WTC11 (cell line): ENCODE measurements at places on chromosomes 7 and 10. TPM values are rescaled to one million over a fixed set of nuclear protein-coding genes. Genes with fewer than 3 reads are reported as not detected.
A peak's percentile ranks its signal among the peaks of the same experiment; 100 is the strongest.

Gene HECW1
- total RNA-seq: 4.9 to 6.1 TPM (median 5.4 TPM) in 3 replicates

Gene PSD
- 10.2 to 12.5 TPM (median 10.4 TPM) in 3 replicates for total RNA-seq

Gene SNX10
- 10.8 to 13.3 TPM (median 12.5 TPM) in 3 replicates for total RNA-seq

Gene CTAGE4
- total RNA-seq: 18.3 to 23.3 TPM (median 20.9 TPM) in 3 replicates

Gene CALCR
- total RNA-seq: 0.81 to 1.3 TPM (median 1.2 TPM) in 3 replicates

Gene ADAM22
- total RNA-seq: 12.4 to 14.5 TPM (median 14.5 TPM) in 3 replicates

Gene ADCYAP1R1
- 8.7 to 9.9 TPM (median 9.8 TPM) in 3 replicates for total RNA-seq

Gene ZNF37A
- 4.4 to 8.8 TPM (median 6.4 TPM) in 3 replicates for total RNA-seq

Gene STEAP4
- 0.09 to 0.18 TPM (median 0.17 TPM) in 3 replicates for total RNA-seq

Gene TRIM73
- 2.0 to 3.0 TPM (median 2.3 TPM) in 3 replicates for total RNA-seq

Gene IGF2BP3
- total RNA-seq: 129 to 165 TPM (median 164 TPM) in 3 replicates

Gene SH2B2
- 14.7 to 16.5 TPM (median 15.9 TPM) in 3 replicates for total RNA-seq

Gene UTF1
- total RNA-seq: 140 to 196 TPM (median 143 TPM) in 3 replicates

GRCh38 chr10:28685717-28686116 is 8.4 kb downstream of the BAMBI start:
- H3K27me3 ChIP-seq: no peaks in the 10 kb centered on the region
- DNase-seq: no peak
- peak overlapping the region; percentile 36 for H3K4me3 ChIP-seq
- peaks cover 34% of the 10 kb centered on the region for H3K36me3 ChIP-seq
- H3K27ac ChIP-seq: peak overlapping the region; percentile 73

- peaks cover 16% of the 10 kb centered on the region for H3K36me3 ChIP-seq
- DNase-seq: no peak
- no peak overlapping the region for H3K4me3 ChIP-seq
- H3K4me1 ChIP-seq: no peaks in the 10 kb centered on the region
Observed at GRCh38 chr7:44645696-44646095, 39.3 kb downstream of the OGDH start.

DNA sequence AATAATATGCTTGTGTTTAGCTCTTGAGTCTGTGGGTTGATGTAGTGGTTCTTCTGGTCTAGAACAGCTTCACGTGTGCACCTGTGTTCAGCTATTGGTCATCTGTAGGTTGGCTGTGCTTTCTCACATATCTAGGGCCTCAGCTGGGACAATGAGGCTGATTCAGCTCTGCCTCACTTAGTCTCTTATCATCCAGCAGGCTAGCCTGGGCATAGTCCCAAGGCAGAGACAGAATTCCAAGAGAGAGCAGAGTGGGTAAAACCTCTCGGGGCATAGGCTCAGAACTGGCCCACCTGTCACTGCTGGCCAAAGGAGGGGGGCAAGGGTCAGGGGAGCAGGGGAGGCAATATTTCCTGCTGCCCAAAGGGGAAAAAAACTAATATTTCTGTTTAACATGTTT is 32.0 kb upstream of the MXI1 start:
- peaks cover 38% of the 10 kb centered on the region for H3K4me1 ChIP-seq
- DNase-seq: no peak
- no peak overlapping the region for H3K4me3 ChIP-seq
- no peak overlapping the region for H3K27ac ChIP-seq
- peaks cover 90% of the 10 kb centered on the region for H3K27me3 ChIP-seq

GRCh38 chr10:50242777-50243176 is 8.5 kb downstream of the ASAH2 start:
- H3K27me3 ChIP-seq: peaks cover 5% of the 10 kb centered on the region
- no peaks in the 10 kb centered on the region for H3K4me1 ChIP-seq
- no peak overlapping the region for H3K4me3 ChIP-seq
- DNase-seq: no peak
- H3K36me3 ChIP-seq: no peaks in the 10 kb centered on the region

DNA sequence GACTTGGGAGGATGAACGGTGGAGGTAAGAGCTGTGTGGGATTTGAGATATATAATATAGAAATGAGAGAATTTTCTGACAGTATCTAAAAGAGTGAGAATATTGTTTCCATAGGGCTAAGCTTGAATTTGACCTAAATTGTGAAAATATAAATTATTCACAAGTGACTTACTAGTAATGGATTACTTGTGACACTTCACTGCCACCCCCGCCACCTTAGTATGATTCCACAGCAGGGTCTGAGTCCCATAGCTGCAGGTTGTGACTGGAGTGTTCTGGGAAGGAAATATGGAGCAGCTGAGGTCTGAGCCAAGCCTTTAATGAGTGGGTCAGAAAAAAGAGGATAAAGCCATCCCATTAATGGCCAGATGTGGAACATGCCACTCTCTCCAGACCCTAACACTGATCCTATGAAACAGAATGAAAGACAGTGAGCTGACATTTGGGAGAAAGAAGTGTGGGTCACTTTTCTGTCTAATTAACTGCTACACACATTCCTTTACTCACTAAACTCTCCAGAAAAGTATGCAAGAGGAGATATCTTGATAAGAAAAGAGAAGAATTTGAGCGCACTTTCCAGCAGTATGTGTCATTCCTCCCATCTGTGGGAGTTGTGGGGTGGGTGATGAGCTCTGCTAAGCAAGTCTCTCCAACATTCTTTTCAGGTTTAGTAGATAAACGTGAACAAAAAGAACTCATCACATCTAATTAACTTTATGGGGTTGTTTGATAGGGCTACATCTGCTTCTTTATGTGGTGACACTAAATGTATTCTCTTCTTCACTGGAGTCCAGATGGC is 1193.4 kb downstream of the SORCS3 start:
- no peaks in the 10 kb centered on the region for H3K36me3 ChIP-seq

DNA sequence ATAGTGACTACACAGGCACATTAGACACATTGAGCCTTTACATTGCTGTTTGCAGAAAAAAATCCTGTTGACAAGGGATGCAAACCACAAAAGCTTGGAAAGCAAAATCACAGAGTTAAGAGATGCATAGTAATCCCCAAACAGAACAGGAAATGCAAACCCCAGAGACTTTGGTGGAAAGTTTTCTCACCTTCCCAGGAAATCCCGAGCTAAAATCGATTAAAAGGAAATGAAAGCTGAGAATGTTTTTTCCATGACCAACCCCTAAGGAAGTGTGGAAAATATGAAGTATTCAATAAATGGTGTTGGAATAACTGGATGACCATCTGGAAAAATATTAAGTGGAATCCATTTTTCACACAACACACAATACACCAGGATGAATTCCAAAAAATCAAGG is 598.7 kb downstream of the GRID1 start:
- no peak overlapping the region for H3K4me3 ChIP-seq
- H3K27me3 ChIP-seq: no peaks in the 10 kb centered on the region
- peaks cover 11% of the 10 kb centered on the region for H3K4me1 ChIP-seq
- DNase-seq: no peak

- no peak overlapping the region for H3K27ac ChIP-seq
- DNase-seq: no peak
- no peaks in the 10 kb centered on the region for H3K36me3 ChIP-seq
- no peaks in the 10 kb centered on the region for H3K27me3 ChIP-seq
- peaks cover 4% of the 10 kb centered on the region; the same call in 1 of the 2 replicates for H3K4me1 ChIP-seq
- H3K4me3 ChIP-seq: no peak overlapping the region
Observed at GRCh38 chr7:142185801-142186200, 72.1 kb downstream of the PRSS58 start.

DNA sequence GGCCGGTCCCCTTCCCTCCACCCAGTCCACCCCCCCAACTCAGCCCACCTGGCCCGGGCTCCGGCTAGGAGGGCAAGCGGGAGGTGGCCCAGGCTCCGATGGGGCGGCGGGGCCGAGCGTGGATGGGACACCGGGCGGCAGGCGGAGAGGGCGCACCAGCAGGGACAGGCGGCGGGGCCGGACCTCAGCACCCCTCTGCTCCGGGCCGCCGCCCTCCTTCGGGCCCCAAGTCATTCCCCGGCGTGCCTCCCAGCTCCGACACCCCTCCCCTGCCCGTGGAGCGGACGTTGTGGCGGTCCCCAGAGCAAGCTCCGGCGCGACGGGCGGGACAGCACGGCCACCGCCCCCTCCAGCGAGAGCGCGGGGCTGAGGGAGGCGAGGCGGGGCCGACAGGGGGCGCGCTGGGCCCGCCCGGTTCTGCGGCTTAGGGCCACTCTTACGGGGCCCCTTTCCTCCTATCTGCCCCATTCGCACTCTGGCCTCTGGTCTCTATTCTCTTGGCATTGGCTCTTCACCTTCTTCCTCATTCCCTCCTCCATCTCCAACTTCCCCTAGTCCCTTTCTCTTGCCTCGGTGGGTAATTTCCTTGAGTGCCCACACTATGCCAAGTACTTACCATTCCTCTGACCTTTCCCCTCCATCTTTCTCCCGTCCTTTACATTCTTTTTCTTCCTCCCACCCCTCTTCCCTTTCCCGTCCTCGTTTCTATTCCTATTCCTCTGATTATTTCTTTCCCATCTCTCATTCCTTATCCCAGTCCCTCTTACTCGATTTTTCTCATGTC is 701 bp upstream of the GBX1 start:
- peak overlapping the region; percentile 67 for H3K4me3 ChIP-seq
- H3K27me3 ChIP-seq: peaks cover 52% of the 10 kb centered on the region

GRCh38 chr7:11865671-11866070 is 33.7 kb upstream of the THSD7A start:
- H3K4me1 ChIP-seq: no peaks in the 10 kb centered on the region
- no peaks in the 10 kb centered on the region; the same call in 1 of the 2 replicates for H3K27me3 ChIP-seq
- no peak overlapping the region for H3K4me3 ChIP-seq
- peaks cover 34% of the 10 kb centered on the region for H3K36me3 ChIP-seq

DNA sequence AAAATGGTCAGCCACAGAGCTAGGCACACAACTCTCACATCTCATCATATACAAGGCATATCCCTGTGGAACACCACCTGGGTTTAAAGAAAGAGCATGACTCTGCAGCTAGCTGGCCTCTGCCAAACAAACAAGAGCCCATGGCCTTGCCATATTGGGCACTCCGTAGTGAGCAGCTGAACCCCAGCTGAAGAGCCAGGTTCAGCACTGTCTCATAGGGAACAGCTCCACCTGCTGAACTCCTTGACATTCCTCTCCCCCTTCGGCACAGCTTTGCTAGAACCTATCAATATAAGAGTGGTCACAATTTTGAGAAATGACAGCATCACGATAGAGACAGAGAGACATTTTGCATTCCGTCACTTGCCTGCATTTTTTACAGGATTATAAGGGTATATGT is 20.0 kb downstream of the SORCS1 start:
- no peaks in the 10 kb centered on the region for H3K27me3 ChIP-seq
- H3K4me3 ChIP-seq: no peak overlapping the region
- peaks cover 9% of the 10 kb centered on the region for H3K4me1 ChIP-seq
- no peaks in the 10 kb centered on the region for H3K36me3 ChIP-seq

DNA sequence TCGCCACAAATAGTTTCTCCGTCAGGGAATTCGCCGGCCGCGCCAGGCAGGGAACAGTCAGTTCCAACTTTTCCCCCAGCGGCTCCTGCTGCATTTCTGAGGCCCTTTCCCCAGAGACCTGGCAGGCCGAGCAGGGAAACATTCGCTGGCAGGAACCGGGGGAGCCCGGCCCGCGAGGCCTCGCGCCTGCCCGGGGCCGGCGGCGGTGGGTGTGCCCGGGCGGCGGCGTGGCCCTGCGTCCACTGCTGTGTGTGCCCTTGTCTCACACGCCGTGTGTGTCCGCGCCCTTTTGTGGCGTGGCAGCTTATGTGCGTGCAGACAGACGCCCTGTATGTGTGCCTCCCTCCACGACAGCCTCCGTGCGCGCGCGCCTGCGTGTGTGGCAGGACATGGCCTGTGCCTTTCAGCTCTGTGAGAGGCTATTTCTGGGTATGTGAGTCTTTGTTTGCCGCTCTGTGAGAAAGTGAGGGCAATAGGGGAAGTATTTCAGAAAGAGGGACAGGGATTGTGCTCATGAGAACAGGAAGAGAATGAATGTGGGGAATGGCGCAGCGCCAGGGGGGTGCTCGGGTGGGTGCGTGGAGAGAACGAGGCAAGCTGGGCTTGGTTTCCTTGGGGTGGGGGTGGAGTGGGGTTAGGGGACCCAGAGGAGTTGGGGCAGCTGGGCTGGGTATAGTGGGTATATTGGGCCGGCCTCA is 689 bp upstream of the SMARCD3 start:
- peak overlapping the region; percentile 71 for H3K4me3 ChIP-seq
- no peak for DNase-seq
- H3K4me1 ChIP-seq: peaks cover 57% of the 10 kb centered on the region
- no peak overlapping the region for H3K27ac ChIP-seq
- peaks cover 71% of the 10 kb centered on the region for H3K27me3 ChIP-seq

- peak; percentile 57 for DNase-seq
- no peaks in the 10 kb centered on the region for H3K36me3 ChIP-seq
- peak overlapping the region; percentile 96 for H3K4me3 ChIP-seq
- peaks cover 31% of the 10 kb centered on the region for H3K4me1 ChIP-seq
Observed at GRCh38 chr7:114084472-114085312, 165.9 kb upstream of the PPP1R3A start.

DNA sequence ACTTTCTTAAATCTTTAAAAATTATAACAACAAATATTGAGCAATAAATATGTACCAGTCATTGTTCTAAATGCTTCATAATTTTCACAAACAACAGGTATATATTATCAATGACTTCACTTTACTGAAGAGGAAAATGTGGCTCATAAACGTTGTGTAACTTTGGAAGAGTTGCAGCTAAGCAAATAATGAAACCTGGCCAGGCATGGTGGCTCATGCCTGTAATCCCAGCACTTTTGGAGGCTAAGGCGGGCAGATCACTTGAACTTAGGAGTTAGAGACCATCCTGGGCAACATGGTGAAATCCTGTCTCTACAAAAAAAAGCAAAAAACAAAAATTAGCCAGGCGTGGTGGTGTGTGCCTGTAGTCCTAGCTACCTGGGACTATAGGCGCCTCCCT is 71.9 kb upstream of the AMPH start:
- no peak overlapping the region for H3K4me3 ChIP-seq
- no peak for DNase-seq
- no peaks in the 10 kb centered on the region for H3K36me3 ChIP-seq
- no peaks in the 10 kb centered on the region for H3K27me3 ChIP-seq
- H3K27ac ChIP-seq: no peak overlapping the region
- H3K4me1 ChIP-seq: no peaks in the 10 kb centered on the region

GRCh38 chr10:69091143-69091651 is 3.3 kb downstream of the SRGN start:
- no peaks in the 10 kb centered on the region for H3K36me3 ChIP-seq
- no peaks in the 10 kb centered on the region for H3K27me3 ChIP-seq
- no peak for DNase-seq
- peaks cover 2% of the 10 kb centered on the region for H3K4me1 ChIP-seq

DNA sequence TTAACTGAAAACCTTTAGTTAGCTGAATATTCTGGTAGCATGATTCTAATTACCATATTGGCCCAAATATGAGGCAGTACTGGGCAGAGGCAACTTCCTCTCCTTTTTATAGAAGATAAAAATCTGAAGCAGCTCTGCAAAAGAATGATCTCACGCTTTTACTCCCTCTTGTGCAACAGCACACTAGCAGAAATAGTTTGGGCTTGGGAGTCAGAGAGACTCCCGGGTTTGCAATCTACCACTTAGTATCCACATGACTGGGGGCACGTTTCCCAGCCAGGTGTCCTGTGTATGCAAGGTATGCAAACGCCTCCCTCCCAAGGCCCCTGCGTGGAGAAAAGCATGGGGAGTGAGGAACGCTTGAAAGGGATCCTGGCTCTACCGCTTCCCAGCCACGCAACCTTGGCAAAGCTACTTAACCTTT is 47.2 kb upstream of the RHEB start:
- H3K4me1 ChIP-seq: peaks cover 26% of the 10 kb centered on the region
- H3K4me3 ChIP-seq: no peak overlapping the region
- peaks cover 6% of the 10 kb centered on the region; the same call in 1 of the 2 replicates for H3K36me3 ChIP-seq
- no peak overlapping the region for H3K27ac ChIP-seq
- peak; percentile 58 for DNase-seq
